ENCODE measurements at places on chromosomes 13 and 19.

GRCh38 chr13:64505336-64505910 lies 2724.7 kb downstream of the PCDH9 start:
- no peak for DNase-seq

DNA sequence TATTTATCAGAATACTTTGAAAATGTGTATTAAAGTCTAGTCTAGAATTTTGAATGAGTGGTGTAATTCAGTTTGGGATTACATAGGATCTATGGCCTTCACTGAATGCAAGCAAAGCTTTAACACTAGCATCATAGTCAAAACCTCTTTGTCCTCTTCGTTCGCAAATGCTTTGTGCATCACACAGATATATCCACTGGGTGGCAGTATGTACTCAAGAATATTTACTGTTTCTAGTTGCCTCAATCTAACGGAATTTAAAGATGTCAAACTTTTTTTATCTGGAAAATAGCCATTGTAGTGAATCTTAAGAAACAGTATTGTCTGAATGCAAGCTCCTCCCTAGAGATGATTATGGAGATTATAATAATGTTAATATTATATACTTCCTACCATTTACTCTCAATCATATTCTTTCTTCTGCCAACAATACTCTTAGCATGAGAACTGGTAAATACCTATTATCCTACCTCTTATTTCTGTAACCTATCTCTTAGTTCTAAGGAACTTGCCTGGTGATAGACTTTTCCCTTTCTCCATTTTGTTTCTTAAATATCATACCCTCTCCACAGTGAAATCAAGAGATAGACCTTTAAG lies 25.8 kb downstream of the LACC1 start:
- DNase-seq, result no peak

- DNase-seq, result no peak
Observed at GRCh38 chr13:20161275-20161950, 561 bp upstream of the GJA3 start.

- no peak for DNase-seq
Observed at GRCh38 chr19:16861834-16862233, 27.0 kb upstream of the F2RL3 start.

- no peak for DNase-seq
Observed at GRCh38 chr19:16561382-16561781, 10.8 kb downstream of the SLC35E1 start.

DNA sequence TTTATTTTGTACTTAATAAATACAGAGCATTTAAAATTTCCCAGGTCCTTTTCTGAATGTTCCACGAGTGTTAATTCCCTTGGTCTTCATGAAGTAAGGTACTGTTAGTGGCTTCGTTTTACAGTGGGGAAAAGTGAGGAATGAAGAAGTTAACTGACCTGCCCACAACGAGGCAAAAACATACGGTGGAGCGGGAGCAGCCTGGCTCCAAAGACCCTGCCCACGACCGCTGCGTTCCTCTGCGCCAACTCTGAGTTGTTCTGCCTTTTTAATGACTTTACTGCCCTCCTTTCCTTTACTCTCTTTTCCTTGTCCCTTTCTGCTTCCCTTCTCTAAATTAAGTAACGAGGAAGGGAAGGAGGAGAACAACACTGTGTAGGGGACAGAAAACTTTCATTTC lies 392.9 kb downstream of the PCDH9 start:
- DNase-seq, result no peak

GRCh38 chr19:23241419-23241818 lies 8.8 kb downstream of the ZNF724 start:
- DNase-seq, result no peak

- DNase-seq, result no peak
Observed at GRCh38 chr13:102877303-102877702, 31.5 kb downstream of the ERCC5 start.

- no peak for DNase-seq
Observed at GRCh38 chr19:32322541-32322940, 22.9 kb upstream of the ZNF507 start.

GRCh38 chr13:83905641-83906040 lies 23.4 kb upstream of the SLITRK1 start:
- no peak for DNase-seq

- DNase-seq, result peak; percentile 22
Observed at GRCh38 chr19:19459707-19460251, 54.3 kb downstream of the GATAD2A start.

- DNase-seq, result no peak
Observed at GRCh38 chr19:16031872-16032200, 44.5 kb upstream of the TPM4 start.

DNA sequence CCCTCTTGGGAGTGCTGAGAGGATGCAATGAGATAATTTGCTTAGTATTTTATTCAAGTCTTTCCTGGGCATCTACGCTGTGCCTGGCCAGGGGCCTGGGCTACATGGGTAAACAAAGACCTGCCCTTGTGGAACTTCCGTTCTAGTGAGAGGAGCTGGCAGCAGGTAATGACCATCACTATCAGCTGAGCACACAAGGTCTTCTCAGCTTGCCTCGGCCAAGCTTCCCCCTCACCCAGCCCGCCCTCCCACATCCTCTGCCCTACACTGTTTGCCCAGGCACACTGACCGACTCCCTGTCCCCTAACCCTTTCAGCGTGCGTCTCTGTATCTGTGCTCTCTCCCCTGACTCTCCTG lies 8.6 kb upstream of the FKRP start:
- DNase-seq, result no peak

DNA sequence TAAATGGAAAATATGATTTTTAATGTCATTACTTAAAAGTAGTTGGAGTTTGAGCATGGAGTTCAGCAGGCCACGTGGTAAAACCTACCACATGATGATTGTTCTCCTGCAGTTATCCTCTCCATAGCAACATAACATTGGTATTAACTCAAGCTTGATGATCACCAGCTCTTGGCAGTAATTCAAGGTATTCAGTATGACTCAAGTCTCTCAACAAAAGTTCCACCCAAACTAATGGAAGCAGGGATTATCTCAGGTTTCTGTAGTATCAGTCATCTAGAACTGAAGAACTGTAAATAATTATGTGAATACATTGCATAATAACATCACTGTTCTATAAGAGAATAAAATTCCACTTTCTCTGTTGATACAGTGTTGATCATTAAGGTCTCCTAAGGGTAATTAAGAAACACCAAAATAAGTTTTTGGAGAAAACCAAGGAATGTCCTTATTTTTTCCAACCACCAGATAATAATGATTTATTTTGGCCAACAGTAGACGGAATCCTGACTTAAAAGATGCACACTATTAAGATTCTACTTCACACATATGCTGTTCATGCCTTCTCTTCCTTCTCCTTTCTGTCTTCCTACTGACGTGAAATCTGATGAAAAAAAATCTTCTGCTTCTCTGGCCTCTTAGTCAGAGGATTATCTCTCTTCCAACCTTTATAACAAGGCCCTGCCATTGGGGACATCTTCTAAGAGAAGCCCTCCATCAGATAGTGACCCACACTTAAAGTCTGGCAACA lies 1092.3 kb downstream of the EFNB2 start:
- no peak for DNase-seq

DNA sequence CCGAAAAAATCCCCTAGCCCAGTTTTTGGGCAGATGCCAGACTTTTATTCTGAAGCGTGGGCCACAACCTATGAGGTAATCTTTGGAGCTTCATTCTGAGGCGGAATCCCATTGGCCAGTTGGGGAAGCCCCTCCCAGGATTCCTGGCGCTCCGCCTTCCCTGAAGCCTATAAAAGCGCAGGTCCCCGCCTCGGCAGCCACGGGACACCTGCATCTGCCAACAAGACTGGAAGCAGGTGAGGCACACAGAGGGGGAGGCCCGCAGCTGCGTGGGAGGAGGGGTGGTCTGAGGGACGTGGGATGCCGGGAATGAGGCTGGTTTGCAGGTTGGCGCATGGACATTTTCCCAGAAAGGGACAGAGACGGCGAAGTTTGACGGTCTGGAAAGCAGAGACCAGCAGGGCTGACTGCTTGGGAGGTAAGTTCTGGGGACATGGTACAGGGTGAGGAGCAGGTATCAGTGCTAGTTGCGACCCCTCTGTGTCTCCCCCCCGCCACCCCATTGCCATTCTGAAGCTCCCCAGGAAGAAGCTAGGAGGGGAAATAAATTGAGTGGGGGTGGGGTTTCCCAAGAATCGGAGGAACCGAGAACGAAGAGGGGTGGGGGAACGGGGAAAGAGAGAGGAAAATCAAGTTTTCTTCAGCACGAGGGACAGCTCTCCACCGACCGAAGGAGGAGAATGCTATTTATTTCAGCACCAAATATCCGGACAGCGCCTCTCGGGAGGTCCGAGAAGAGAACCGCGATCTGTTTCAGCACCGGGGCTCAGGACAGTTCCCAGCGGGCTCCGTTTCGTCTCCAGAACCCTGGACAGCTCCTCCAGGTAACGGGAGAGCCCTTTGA lies 22.4 kb upstream of the FEM1A start:
- DNase-seq, result peak; percentile 42

DNA sequence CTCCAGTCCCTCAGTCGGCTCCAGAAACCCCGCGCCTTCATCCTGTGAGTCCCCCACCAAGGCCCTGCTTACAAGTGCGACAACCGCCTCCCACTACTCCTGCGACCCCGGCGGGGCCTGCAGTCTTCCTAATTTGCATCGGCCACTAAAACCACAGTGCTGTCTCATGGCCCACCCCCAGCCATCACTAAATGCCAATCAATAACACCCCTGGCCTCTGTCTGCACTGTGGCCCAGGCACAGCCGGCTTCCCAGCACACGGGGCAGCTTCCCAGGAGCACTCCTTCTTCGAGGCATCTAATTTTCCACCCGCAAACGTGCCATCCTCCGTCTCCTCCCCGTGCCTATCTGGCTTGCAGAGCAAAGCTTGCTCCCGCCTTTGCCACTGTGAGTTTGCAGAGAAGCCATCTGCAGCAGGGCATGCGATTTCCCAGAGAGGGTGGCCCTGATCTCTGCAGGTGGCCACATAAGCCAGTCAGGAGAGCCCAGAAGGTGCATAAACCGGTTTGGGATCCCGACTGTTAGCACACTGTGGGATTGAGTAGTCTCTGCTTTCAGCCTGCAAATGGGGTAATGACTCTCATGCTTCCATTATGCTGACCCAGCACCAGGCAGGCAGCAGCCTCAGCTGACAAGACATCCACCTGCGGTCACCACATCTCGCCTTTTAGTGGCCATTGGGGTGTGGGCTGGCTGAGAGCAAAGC lies 34.0 kb upstream of the USE1 start:
- no peak for DNase-seq

GRCh38 chr19:38932425-38933179 lies 1.9 kb downstream of the MRPS12 start:
- no peak for DNase-seq

- no peak for DNase-seq
Observed at GRCh38 chr13:84430446-84430845, 548.2 kb upstream of the SLITRK1 start.

DNA sequence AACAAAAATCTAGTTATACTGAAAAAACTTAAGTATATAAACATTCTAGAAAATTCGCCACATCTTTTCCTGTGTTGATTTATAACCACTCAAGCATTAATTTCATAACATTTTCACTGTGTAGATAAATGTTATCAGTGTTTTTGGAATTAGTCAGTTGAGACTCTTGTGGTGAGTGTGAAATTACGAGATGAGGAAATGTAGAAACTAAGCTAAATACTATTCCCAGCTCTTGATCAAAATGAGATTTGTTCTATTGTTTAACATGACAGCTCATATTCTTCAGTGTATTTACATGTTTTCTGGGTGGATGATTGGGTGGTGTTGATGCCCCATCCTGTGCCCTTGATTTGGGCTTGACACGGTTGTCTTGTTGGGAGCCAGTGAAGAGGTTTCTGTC lies 406.8 kb downstream of the DACH1 start:
- no peak for DNase-seq

DNA sequence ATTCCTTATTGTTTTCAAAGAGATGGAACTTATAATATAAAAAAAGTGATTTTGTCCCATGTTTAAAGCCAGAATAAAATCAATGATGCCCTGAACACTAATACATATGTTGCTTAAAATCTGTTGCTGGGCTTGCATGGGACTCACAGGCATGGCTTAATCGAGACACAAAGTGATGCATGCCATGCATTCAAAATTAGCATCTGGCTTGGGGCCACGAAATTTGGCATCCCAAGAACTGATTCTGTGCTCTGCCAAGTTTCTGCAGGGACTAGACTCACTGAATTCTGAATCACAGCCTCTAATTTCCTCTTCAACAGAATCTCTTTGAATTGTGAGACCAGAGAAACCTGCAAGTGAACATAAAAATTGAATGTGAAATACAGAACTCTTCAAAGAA lies 109.2 kb downstream of the PCDH17 start:
- no peak for DNase-seq

DNA sequence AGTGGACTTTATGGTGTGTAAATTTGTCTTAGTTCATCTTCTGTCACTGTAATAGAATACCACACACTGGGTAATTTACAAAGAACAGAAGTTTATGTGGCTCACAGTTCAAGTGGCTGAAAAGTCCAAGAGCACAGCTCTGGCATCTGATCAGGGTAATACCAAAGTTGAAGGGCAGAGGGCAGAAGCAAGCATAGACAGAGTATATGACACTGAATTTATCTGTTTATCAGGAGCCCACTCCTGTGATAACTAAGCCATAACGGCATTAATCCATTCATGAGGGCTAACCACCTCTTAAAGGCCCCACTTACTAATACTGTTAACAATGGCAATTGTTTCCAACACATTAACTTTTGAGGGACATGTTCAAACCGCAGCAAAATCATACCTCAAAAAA lies 4.0 kb upstream of the RFXAP start:
- no peak for DNase-seq

GRCh38 chr19:51600940-51601580 lies 29.1 kb downstream of the SIGLEC5 start:
- no peak for DNase-seq

DNA sequence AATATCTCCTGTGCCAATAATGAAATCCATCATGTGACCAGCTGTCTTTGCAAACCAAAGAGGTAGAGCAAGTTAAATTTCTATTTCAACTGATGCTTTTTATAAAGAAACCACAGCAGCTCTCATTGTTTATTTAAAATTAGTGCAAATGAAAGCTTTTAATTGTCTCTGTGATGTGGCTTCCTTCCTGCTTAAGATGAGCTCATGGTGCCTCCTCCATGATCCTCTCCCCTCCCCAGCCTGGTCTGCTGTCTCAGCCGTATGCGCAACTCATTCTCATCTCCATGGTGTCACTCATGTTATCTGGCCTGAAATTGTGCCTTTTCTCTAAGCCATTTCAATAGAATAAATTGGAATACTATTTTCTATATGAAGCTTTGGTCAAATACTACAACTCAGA lies 270.6 kb downstream of the FGF14 start:
- DNase-seq, result no peak

- DNase-seq, result no peak
Observed at GRCh38 chr13:61727767-61728166, 312.1 kb upstream of the PCDH20 start.

DNA sequence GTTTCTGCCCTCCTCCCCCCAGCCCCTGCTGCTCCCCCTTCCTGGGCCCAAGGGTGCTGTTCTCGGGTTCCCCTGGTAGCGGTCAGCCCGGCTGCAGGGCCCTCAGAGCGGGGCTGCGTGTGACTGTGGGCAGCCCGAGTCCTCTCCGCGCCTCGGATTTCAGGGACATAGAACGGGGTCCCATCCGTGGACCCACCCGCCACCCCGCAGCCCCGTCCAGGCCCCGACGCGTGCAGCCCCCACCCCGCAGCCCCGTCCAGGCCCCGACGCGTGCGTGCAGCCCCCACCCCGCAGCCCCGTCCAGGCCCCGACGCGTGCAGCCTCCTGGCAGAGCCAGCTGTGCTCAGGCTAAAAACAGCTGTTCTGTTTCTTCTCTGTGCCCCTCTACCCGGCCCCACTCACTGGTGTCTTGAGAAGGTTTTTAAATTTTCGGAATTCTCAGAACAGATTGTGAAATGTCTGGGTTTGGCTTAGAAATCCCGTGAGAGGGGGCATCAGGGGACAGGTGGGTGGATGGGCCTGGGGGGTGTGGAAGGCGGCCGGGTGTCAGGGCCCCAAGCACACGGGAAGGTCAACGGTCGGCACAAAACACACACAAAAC lies 5.5 kb upstream of the PRTN3 start:
- DNase-seq, result no peak

Data from stimulated activated CD4-positive, alpha-beta T cell treated with anti-CD3 and anti-CD28 coated beads, Interleukin-1b, Interleukin-23, amount 100 ng/mL, for 1 hour (primary cell).